H9 (cell line): ENCODE measurements at places on chromosomes 1 and 21.

DNA sequence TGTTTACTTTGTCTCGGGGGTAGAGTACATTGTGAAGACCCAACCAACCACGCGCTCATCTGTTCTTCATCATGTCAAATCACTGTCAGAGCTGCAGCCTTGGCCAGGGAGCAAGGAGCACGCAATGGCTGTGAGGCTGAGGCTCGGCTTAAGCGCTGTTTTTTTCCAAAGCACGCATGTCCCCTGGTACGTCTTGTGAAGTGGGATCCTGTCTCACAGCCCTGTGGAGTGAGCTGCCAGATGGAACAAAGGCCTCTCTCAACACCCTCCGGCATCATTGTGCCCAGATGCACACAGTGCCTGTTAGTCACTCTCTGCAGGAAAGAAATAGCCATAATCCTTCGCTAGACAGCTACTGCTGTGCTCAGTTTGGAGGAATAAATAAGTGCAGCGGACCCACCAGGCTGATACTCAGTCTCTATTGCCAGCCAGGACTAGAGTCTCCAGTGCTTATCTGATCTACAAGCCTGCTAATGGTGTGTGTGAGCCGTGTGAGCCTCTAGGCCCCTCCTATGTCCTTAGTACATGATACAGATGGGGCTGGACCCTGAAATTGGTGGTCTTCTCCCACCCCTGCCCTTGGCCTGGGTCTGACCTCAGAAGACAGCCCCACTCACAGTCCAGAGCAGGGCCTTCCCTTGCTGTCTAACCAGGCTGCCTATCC is 91.3 kb upstream of the COA6 start:
- DNase-seq = no peak

DNA sequence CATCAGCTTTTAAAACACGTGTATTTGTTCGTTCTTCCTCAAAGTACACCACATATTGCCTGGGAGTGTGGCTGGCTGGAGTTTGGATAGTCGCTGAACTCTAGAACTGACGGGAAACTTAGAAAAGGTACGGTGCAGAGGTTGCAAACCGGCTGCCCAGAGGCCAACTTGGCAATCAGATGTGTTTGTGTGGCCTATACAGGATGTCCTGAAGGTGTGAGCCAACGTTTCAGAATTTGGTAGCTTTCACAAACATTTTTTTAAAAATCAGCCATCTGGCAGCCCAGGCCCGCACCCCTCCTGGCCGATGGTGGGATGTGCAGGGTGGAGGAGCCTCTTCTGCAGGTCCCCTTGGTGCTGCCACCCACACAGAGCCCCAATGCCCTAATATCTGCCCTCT is 73.6 kb upstream of the SLC25A33 start:
- DNase-seq = no peak

DNA sequence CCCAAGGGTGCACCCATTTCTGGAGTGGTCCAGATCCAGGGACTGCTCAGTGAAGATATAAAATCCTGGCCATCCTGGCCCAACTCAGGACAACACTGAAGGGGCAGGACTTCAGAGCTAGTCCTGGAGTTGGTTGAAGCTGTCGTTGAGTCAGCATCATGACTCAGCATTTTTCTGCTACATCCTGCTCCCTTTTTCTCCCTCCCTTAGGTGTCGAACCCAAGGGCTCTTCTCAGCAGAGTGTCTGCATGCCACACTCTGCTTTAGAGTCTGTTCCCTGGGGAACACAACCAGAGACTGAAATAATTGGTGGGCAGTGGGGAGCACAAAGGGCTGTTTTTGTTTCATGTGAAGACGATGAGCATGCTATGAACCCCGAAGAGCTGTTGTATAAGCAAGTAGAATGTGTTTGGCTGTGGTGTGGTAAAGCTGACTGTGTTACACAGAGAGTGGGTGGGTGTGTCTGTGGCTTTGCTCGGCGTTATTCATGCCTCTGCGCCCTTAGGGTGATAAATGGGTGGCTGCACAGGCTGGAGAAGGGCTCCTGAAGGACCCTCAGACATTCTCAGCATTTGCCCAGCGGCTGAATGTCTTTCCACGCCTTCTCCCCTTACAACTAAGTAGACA is 167.2 kb downstream of the CYYR1 start:
- DNase-seq = peak; percentile 36

- DNase-seq = no peak
Observed at GRCh38 chr1:93708734-93709481, 27.3 kb upstream of the BCAR3 start.

DNA sequence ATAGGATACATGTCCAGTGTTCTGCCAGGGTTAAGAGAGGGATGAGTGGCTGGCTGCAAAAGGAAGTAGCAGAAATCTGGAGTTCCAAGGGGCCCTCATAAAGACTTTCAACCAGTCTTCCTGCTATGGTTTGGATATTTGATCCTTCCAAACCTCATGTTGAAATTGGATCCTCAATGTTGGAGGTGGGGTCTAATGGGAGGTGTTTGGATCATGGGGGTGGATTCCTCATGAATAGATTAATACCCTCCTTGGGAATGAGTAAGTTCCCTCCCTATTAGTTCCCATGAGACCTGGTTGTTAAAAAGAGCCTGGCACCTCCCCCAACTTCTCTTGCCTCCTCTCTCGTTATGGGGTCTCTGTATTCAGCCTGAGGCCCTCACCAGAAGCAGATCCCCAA is 10.1 kb upstream of the GNG12 start:
- no peak for DNase-seq

- DNase-seq = no peak
Observed at GRCh38 chr1:26775666-26776065, 12.1 kb upstream of the PIGV start.

DNA sequence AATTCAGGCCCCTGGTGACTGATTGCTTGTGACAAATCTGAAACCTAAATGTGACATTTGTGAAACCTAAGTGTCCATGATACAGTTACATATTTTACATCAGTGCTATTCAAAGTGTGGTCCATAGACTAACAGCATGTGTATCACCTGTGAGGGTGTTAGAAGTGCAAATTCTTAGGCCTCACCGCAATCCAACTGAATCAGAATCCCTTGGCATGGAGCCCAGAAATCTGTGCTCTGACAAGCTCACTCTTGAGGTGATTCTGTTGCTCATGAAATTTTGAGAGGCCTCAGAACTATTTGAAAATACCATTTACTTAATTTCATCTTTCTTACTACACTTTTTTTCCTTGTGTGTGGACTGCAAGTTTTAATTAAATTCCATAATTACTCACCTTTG is 587.9 kb downstream of the ADGRL2 start:
- no peak for DNase-seq

- peak; percentile 48 for DNase-seq
Observed at GRCh38 chr1:18149027-18149641, 41.5 kb downstream of the IGSF21 start.

- DNase-seq = no peak
Observed at GRCh38 chr1:34433099-34433498, 256.4 kb downstream of the C1orf94 start.

DNA sequence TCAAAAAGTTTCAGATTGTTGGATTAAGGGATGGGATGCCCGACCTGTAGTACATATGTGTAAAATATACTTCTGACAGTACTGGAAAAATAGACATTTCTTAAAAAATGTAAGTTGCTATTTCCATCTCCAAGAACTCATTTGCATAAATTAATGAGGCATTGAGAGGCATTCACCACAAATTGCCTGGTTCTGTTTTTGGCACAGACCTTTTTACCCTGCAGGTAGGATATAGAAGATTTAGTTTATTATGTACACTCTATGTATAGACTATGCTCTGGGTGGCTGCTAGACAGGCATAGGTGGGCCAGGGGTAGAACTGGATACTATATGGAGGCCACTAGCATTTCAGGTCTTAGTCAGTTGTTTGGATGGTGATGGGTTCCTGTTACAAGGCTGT is 8.0 kb downstream of the CCDC17 start:
- DNase-seq = no peak

GRCh38 chr1:6465461-6466005 is 440 bp downstream of the TNFRSF25 start:
- DNase-seq = no peak

DNA sequence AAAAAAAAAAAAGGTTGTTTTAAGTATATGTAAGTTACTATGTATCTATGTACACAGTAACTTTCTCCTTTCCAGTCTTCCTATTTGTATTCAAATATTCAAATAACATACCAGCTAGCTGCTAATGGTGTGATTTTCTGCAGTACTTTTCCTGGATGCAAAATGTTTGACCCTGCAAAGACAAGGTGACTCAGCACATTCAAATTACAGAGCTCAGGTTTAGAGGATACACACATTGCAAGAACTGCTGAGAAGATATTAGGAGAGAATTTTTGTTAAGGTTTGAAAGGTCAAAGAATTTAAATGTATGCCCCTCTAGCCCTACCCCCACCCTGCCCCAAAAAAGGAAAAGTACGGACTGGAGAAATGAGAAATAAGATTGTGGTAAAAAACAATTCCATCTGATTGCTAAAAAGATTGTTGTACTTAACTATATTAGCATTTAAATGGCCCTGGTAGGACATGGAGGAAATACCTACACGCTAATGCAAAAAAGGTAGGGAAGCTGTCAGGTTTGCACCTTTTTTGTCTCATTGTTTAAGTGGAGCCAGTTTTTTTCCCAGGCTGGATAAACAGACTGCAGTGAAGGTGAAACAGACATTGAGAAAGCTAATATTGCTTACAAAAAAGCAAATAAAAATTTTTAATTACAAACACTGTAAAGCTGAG is 45.6 kb downstream of the ZNF281 start:
- DNase-seq = peak; percentile 41

- no peak for DNase-seq
Observed at GRCh38 chr21:45889256-45889655, 92.3 kb upstream of the COL6A1 start.

GRCh38 chr1:160567858-160568682 is 11.2 kb downstream of the CD84 start:
- DNase-seq = no peak

GRCh38 chr1:102715150-102715549 is 393.2 kb downstream of the COL11A1 start:
- no peak for DNase-seq

- DNase-seq = no peak
Observed at GRCh38 chr1:229871078-229871676, 195.9 kb upstream of the GALNT2 start.

- DNase-seq = no peak
Observed at GRCh38 chr1:7427605-7428300, 343.3 kb upstream of the VAMP3 start.

GRCh38 chr1:55468142-55468795 is 253.1 kb upstream of the USP24 start:
- DNase-seq = no peak

DNA sequence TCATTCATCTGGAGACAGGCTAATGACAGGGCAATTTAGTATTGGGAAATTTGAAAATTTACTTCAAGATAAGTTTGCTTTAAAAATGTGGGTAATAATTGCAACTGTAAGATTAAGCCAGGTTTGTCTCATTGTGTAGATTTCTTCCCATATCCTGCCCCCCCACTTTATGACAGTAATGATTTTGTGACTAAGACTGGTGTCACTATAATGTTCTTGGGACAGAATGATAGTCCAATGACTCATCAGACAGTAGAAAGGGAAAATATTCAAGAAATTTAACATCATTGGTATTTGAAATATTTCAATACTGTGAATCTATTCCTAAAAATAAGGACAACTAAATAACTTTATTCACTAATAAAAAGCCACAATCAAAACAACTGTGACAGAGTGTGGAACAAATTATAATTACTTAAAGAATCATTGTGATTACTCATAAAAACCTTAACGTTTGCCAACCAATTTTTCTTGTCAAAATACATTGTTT is 36.7 kb downstream of the FH start:
- DNase-seq = no peak

DNA sequence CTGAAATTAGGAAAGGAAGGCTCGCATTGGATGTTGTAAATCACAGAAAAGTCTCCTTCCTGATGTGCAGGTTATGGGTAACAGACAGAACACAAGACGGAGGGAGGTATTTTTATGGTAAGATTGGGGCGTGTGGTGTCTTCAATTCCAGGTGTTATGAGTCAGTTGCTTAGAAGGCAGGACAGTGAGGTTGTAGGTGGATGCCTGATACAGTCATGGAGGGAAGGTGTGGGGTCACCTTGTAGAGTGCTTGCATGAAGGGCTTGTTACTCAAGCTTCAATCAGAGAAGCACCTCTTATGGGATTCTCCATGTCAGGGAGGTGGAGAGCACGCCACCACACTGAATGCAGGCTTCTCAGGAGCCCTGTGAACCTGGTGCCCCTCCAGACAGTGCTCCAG is 63.1 kb downstream of the C1orf21 start:
- DNase-seq = no peak
